Skeletal muscle tissue (tissue), 5 donors: ENCODE measurements at places on chromosomes 3 and 15. TPM values are rescaled to one million over a fixed set of nuclear protein-coding genes. Genes with fewer than 3 reads are reported as not detected.

KLHL40 gene
- 179 TPM for total RNA-seq

ROBO2 gene
- total RNA-seq: 8.9 TPM

LRRN1 gene
- total RNA-seq: 19.8 TPM

USP8 gene
- total RNA-seq: 19.3 TPM

TMPRSS7 gene
- not detected for total RNA-seq

FRMD4B gene
- 21.4 TPM for total RNA-seq

CHRFAM7A gene
- 2.1 TPM for total RNA-seq

ZPLD1 gene
- total RNA-seq: not detected

SERPINI2 gene
- not detected for total RNA-seq

STARD9 gene
- 27.7 TPM for total RNA-seq

C2CD4A gene
- not detected for total RNA-seq

ASB14 gene
- not detected for total RNA-seq

CHRD gene
- total RNA-seq: 14.1 TPM

KBTBD13 gene
- total RNA-seq: 1.6 TPM

CPEB1 gene
- 0.52 TPM for total RNA-seq

DZIP3 gene
- total RNA-seq: 14.6 TPM

ERICH6 gene
- total RNA-seq: not detected

CHST14 gene
- total RNA-seq: 6.8 TPM

TMC3 gene
- total RNA-seq: not detected

TGM5 gene
- total RNA-seq: not detected

ZNF774 gene
- 2.1 TPM for total RNA-seq

LMAN1L gene
- total RNA-seq: not detected

LINGO1 gene
- 3.7 TPM for total RNA-seq

OR5AC2 gene
- total RNA-seq: not detected

BMF gene
- 8.4 TPM for total RNA-seq

CGNL1 gene
- 11.5 TPM for total RNA-seq

SLC22A13 gene
- not detected for total RNA-seq

B3GALNT1 gene
- total RNA-seq: 18.8 TPM

KLF13 gene
- total RNA-seq: 20.4 TPM

MUC20 gene
- total RNA-seq: 1.0 TPM

PCBP4 gene
- 33.4 TPM for total RNA-seq

MORC1 gene
- not detected for total RNA-seq

ATP2B2 gene
- 3.7 TPM for total RNA-seq

TMOD2 gene
- total RNA-seq: 8.4 TPM

CPLX3 gene
- not detected for total RNA-seq

GOLGA8Q gene
- total RNA-seq: 1.0 TPM

PAQR9 gene
- total RNA-seq: under 0.01 TPM

MESP1 gene
- total RNA-seq: 0.52 TPM

TJP1 gene
- total RNA-seq: 53.2 TPM

VWA5B2 gene
- not detected for total RNA-seq

CFAP161 gene
- total RNA-seq: 5.7 TPM

PEX5L gene
- not detected for total RNA-seq

LMCD1 gene
- 35.0 TPM for total RNA-seq

DNAH12 gene
- 0.52 TPM for total RNA-seq

COL7A1 gene
- total RNA-seq: 2.1 TPM

DPPA2 gene
- total RNA-seq: not detected

SLCO2A1 gene
- 0.52 TPM for total RNA-seq

FBLN2 gene
- 35.5 TPM for total RNA-seq

CCNL1 gene
- total RNA-seq: 52.7 TPM

SATB1 gene
- total RNA-seq: 21.4 TPM

GPR156 gene
- total RNA-seq: 1.0 TPM

RAB43 gene
- total RNA-seq: 3.7 TPM
